Amniotic stem cell (primary cell): ENCODE measurements at places on chromosomes 5 and 9.

DNA sequence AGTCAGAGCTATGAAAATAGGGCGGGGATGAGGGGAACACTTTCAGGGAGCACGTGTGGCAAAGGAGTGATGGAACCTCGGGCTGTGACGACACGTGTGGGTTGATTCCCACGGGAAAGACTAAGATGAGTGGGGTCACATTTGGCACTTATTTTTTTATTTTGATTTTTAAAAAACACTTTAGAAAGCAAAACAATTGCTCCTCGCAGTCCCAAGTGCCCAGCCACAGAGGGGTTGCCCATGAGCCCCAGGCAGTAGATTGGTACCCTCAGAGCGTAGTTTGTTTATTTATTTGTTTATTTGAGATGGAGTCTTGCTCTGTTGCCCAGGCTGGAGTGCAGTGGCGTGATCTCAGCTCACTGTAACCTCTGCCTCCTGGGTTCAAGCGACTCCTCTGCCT, 69.7 kb downstream of the WNK2 start:
- no peak for DNase-seq

DNA sequence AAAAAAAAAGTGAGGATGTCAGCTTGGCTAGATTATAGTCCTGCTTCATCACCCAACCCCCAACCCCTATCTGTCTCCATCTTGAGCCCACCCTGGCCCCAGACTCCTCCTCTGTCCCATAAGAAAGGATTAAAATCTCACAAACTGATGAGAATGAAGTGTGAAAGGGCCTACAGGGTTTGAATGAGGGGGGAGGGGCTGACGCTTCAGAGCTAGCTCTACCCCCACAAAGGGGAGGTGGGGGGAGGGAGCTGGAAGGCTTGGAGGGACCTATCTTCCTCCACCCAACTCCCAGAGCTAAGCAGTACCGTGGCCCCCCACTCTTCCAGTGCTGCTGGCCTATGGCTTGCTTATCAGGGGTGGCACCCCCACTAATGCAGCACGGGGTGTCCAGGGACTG, 43.7 kb upstream of the HAND1 start:
- no peak for DNase-seq

DNA sequence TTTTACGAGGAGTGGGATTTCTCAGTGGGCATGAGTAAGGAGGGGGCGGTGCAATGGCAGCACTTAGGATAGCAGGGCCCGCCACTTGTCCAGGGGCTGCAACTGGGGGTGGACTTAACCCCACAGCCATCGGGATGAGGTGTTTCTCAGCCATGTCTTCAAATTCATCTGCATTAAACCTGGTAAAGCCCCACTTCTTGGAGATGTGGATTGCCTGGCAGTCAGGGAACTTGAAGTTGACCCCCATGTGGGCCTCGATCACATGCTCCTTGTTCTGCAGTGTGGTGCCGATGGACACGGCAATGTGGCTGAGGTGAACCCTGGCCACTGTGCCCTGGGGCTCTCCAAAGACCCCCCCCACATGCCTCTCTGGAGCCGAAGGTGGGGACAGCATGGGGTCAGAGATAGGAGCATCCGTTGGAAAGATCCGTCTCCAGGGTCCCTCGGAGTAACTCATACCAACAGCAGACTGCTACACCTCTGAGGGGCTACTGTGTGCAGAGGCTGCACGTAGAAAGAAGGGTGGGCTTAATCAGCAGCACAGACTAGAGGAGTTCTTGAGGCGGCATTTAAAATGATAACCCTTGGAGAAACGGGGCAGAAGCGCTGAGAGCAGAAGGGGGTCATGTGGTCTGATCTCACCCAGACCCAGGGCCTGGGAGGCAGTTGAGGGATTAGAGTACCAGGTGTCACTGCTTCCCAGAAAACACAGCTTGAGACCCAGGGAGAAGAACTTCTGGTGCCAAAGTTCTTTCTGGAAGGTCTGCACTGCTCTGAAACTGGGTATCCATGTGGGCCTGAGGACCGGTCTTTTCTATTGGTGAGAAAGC, 141.4 kb downstream of the MTX3 start:
- no peak for DNase-seq

DNA sequence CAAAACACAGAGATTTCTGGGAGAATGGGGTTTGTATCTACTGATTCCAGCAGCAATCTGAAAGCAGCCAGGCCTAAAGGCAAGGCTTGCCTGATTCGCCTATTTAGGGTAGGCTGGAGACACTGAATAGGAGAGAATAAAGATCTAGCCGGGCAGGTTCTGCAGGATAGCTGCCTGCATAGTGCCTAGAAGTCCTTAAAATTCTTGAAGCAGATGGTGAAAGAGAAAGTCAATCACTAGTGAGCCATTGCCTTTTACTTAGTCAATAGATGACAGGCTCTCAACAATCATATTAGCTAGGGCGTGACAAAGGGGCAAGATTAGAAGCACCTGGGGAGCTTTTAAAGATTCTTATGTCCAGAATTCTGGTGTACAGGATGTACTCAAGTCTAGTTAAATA, 522.7 kb downstream of the HTR1A start:
- DNase-seq = no peak

DNA sequence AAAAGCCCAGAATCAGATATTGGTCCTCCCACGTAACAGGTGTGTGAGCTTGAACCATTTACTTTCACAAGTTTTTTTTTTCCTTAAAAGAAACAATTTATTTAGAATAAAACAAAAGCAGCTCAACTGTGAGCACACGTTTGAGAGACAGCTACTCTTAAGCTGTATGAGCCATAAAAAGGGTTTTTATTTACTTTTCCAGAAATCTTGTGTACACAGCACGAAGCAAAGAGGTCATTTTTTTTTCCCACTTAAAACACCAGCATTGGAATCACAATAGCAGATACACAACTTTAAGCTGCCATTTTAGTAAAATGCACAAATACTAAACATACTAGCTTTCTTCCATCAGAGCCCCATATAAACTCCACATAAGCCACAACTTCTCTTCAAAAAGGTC, 44.6 kb downstream of the JAKMIP2 start:
- DNase-seq = no peak

DNA sequence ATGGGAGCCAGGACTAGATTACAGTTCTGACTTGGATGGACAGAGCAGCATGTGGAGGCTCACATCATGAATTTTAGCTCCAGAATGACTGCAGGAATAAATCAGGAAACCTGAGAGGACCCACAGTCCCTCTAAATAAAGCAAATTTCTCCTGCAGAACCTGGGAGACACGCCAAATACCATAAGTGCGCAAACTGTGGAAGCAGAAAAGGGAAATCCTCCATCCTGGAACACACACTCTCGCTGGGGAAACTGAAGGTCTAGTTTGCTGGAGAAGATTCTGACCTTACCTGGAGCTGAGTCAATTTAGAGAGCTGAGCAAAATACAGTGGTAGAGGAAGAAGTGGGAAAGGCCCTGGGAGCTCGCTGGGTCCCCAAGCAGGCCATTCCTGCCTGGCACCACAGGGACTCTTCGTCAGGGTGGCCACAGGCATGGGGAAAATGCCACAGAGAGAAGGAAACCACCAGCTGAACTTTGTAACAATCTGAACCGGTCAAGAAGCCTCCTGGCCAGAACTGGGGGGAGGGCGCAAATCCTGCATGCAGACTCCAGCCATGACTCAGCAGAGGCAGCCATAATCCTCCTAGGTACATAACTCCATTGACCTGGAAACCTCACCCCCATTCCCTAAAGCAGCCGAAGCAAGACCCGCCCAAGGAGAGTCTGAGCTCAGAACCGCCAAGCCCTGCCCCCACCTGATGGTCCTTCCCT, 390.9 kb downstream of the LRRC70 start:
- no peak for DNase-seq

- DNase-seq = no peak
Observed at GRCh38 chr5:140402258-140403074, 833 bp downstream of the ANKHD1 start.
